Stimulated activated effector memory CD8-positive, alpha-beta T cell treated with anti-CD3 and anti-CD28 coated beads, Interleukin-12 subunit alpha, Interleukin-12 subunit beta, amount 100 ng/mL, for 72 hours (primary cell): ENCODE measurements at places on chromosomes 6 and 20.

DNA sequence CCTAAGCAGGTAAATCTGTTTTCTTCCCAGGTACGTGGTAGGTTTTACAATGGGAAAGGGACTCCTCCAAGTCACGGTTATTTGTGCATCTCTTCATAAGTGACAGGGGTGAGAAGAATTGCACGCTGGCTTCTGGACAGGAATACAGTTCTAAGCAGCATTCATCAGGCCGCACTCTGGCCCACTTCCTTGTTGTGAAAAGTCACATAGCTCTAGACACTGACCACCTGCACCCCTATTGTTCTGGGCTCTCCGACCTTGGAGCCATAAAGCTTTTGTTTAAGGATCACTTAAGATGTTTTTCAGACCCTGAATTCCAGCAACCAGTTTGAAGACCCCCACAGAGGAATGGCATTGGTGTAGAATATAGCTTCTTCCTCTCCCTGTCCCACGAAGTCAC, 31.4 kb downstream of the RAMACL start:
- no peak for DNase-seq

- DNase-seq = no peak
These were observed 60.3 kb downstream of the ERMARD start for GRCh38 chr6:169811521-169812256.

DNA sequence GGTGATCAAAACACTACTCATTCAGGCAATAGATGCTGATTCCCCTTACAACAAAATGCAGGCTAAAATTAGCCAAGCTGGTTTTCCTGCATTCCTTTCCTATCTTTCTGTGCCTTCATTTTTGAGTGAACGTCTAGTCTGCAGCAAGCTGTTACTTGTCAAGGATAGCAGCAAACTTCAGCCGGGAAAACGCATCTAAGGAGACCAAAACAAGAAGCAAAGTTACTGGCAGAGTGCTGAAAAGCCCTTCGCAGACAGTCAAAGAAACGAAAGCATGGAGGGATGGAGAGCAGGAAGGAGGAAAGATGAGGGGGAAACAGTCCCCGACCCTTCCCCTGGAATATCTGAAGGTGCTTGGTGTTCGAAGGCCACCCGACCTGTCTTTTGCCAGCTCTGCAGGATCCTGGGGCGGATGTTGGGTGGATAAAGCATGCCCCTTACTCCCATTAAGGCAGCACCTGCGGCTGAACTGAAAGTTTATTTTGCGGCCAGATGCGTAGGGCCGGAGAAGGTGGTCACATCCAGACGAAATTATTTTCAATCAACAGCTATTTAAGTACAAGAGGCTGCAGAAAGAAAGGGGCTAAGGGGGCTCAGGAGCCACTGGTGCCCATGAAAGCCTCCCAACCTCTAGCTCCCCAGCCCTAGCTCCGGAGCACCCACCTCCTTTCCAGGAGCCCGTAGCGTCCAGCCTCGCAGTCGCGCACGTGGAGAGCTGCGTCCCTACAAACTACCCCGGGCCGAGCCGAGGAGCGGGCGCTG, 538 bp downstream of the FERMT1 start:
- DNase-seq = no peak

DNA sequence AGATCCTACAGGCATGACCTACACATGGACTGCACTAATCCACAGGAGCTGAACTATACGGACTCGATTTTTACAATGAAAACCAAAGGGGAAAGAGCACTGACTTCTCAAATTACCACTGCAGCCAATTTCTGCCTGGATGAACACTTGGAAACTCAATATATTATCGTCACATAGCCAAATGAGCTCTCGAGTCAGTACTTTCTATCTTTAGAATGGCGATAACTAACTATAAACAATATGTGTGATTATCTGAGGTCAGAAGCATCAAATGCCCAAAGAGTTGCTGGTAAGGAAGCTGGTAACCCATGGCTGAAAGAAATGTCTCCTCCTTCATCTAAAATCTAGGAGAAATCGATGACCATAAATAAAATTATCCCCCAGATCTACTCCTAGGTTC, 86.7 kb downstream of the KIF16B start:
- DNase-seq = no peak

- no peak for DNase-seq
These were observed 22.9 kb upstream of the PAX1 start for GRCh38 chr20:21682521-21682954.

GRCh38 chr20:61845233-61845671, 220.4 kb downstream of the TAF4 start:
- DNase-seq = no peak

- DNase-seq = no peak
These were observed 38.5 kb upstream of the TFB1M start for GRCh38 chr6:155352811-155353210.

DNA sequence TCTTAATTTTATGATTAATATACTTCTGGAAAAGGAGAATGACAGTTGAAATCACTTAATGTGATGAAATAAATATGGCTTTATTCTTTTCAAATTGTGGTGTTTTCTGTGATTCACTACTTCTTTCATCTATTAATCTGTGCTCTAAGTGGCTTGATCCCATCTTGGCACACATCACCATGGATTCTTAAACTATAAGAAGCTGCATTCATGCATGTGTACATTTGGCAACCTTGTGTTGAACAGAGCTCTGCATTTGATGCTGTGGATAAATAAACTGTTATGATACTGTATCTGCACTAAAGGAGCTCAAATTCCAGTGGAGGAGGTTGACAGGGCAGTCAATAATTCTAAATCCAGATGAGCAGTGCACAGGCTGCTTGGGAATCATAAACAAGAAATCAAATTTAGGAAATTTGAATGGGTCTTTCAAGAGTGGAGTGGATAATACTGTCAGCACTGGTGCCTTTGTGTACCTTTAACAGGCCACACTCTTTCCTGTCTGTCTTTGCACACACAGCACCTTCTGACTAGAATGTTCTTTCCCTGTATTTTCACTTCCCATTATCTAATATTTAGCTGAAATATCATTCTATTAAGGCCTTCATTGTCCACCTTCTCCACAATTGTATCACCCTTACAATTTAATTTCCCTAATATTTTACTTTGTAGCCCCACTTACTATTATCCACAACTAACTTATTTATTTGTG, 252.9 kb downstream of the GRM1 start:
- DNase-seq = no peak

DNA sequence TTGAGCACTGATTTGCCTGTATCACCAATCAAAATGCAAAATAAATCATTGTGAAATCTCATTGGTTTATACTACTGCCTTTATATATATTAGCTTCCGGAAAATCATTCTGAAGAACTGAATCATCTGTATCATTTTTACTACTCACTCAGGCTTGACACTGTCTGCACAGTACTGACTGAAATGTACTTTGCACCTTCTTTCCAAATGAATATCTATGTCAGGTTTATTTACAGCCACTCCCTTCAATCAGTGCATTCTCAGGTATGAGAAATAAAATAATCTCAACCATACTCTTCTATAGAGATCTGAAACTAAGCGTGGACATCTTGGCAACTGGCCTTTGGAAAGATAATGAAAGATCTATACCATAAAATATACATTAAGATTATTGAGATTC, 2.7 kb downstream of the KHDRBS2 start:
- DNase-seq = no peak

DNA sequence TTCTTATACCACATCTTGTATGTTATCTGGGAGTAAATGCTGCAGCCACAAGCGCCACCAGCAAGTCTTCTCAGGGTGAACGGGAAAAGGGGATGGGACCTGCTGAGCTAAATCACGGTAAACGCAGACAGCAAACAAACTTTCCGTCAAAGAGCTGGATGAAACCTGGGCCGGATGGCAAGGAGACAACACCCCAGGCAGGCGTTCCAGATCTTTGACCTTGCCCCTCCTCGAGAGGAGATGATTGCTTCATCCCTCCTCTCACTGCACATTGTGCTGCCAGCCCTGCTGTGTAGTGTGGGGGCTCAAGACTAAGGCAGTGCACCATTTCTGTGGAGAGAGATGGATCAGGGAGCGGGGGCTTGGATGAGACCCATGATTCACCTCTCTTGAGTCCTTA, 9.8 kb downstream of the RAET1E start:
- no peak for DNase-seq
